ENCODE measurements at places on chromosomes 16 and 17.
A peak's percentile ranks its signal among the peaks of the same experiment; 100 is the strongest.

DNA sequence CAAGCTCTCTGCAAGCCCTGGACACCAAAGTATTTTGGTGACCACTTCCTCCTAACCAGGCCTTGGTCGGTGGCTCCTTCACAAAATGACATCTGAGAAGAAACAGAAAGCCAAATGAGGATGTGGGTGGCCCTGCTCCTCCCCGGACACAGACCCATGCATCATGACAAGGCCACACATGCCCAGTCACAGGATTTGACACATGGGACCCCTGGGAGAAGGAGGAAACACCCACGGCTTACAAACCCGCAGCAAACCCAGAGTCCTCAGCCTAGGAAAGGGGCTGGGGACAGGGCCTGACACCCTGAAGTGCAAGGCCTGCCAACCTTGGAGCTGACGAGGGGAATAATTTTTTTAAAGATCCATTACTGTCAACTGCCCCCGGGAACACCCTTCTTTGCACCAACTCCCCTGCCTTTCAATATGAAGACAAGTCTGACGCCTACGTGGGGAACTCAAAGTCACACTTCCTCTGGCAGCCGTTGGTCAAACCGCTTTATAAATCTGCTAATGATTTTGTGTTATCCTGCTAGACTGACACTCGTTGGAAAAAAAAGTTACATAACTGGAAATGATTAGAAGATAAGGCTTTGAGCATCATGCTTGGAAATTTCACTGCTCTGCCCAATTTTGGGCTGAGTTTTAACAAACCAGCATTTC is 41.3 kb downstream of the GAS7 start:
- DNase-seq: no peak

DNA sequence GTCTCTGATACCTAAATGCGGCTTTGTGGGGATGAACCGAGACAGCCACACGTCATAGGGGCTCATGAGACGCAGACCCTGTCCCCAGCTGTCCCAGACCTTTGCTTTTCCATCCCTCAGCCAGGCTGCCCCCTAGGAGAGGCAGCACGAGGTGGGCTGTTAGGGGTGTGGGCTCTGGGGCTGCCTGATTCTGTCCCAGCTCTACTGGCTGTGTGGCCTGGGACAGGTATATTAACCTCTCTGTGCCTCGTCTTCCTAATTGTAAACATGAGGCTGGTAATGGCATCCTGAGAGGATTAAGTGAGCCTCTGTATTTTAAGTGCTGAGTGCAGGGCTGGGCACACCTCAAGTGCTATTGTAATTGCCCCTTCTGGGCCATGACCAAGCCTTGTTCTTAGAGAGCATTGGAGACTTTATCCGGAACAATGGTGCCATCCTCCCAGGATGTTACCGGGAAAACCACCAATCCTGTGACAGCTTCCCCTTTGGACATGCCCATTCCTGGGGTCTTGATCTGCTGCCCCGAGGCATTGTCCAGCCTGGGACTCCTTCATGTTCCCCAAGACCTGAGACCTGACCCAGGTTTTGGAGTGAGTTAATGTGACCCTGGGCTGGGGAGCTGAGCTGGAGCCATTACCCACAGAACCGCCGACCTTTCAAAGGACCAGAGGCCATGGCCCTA is 5.1 kb downstream of the ADGRG1 start:
- no peak for DNase-seq

DNA sequence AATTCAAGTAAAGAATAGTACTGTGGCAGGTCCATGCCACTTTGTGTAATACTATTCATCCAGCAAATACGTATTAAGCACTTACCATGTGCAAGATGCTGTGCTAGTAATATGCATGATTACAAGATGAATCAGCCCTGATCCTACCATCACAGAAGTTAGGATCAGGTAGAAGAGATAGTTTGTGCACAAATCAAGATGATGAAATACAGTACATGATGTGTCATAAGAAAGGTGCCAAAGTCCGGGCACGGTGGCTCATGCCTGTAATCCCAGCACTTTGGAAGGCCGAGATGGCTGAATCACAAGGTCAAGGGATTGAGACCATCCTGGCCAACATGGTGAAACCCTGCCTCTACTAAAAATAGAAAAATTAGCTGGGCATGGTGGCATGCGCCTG is 10.9 kb downstream of the COG4 start:
- DNase-seq: peak; percentile 83

- DNase-seq: no peak
Observed at GRCh38 chr16:813204-813915, 12.8 kb upstream of the GNG13 start.

GRCh38 chr17:27345141-27345904 is 51.4 kb downstream of the WSB1 start:
- peak; percentile 94 for DNase-seq

DNA sequence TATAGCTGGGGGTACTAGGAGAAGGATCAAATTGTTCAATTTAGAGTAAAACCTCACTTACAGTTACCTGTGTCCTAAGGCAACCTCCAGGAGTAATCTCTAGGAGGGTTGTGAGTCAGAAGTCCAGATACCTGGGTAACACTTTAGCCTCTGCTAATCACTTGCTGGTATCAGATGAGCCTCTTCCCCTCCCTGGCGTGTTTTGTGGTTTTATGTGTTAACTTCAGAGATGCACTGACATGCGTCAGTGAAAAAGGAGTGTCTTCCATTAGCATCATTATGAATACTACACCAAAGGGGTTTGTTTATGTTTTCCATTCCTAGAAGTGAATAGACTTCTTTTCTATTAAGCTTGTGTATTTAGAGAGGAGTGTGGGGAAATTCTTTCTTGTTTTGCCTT is 208.2 kb downstream of the FTO start:
- peak; percentile 83 for DNase-seq

- peak; percentile 92 for DNase-seq
Observed at GRCh38 chr17:38926293-38927070, 1.1 kb downstream of the LASP1NB start.

- peak; percentile 67 for DNase-seq
Observed at GRCh38 chr16:3458852-3459361, 15.4 kb downstream of the NAA60 start.

DNA sequence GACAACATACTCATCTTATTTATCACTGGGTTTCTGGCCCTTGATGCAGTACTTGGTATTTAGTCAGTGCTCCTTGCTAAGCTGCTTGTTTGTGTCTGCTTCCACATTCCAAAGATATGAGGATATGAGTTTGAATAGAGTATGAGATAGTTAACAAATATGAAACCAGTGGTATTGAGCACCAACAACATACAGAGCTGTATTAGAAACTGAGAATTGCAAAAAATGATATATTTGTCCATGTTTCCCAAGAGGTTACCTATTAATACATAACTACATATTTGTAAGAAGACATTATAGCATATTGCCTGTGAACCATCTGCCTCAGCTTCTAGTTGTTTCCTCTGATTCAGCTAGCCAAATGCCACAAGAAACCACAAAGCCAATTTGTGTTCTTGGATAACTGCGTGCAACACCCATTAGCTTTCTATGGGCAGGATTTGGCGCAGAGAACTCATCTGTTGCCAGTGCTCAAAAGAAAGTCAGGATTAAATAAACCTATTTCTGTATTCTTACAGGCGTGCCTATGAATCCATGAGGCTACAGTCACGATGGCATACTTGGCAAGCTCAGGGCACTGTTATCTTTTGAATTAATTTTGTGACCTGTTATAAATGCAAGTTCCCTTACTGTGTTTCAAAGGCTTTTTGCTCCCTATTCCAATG is 194.4 kb downstream of the MAP2K6 start:
- DNase-seq: peak; percentile 97

GRCh38 chr16:29641561-29641960 is 21.5 kb upstream of the SPN start:
- DNase-seq: no peak

DNA sequence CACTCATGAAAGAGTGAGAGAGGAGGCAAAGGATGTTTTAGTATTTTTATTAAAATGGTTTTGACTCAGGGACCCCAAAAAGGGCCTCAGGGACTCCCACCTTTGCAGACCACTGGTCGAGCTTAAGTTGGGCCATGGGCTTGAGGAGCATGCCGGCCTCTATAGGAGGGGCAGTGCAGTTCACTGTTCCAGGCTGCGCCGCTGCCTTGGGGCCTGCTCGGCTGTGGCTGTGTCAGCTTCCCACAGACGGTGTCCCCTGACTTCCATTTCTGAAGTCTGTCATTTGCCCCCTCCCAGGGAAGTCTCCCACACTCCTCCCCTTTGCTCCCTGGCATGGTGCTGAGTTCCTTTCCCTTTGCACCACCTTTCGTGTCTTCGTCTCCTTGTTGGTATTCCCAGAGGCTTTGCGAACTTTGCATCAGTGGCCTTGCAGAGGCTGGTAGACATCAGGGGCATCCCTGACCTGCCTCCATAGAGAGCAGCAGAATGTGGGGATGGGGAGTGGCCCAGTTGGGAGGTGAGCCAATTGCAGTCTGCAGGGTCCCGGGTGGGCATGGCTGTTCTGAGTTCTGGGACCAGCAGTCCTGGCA is 17.1 kb downstream of the MPRIP start:
- no peak for DNase-seq

GRCh38 chr17:55416470-55417052 is 5.1 kb downstream of the MMD start:
- DNase-seq: peak; percentile 97

- DNase-seq: no peak
Observed at GRCh38 chr17:2481760-2482159, 29.9 kb downstream of the METTL16 start.

GRCh38 chr17:3635474-3636153 is 436 bp downstream of the SHPK start:
- DNase-seq: no peak

DNA sequence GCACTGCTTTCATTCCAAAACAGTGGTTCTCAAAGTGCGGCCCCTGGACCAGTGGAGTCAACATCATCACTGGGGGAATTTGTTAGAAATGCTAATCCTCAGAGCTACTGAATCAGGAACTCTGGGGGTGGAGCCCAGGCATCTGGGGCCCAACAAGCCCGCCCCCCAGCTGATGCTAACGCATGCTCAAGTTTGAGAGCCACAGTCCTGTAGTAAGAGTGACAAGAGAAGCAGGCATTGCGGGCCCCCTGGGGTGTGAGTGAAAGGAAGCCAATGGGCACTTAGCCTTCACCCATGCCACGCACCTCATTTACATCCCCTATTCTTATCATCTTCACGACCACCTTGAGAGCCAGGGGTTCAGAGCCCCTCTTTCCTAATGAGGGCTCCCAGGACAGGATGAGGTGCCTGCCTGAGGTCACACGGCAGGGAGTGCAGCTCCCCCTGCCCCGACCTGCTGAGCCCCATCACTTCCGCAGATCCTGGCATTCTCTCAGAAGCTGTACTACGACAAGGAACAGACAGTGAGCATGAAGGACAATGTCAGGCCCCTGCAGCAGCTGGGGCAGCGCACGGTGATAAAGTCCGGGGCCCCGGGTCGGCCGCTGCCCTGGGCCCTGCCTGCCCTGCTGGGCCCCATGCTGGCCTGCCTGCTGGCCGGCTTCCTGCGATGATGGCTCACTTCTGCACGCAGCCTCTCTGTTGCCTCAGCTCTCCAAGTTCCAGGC is 9.1 kb downstream of the CA4 start:
- peak; percentile 21 for DNase-seq

GRCh38 chr17:72516772-72517399 is 396.1 kb downstream of the SOX9 start:
- DNase-seq: peak; percentile 55

DNA sequence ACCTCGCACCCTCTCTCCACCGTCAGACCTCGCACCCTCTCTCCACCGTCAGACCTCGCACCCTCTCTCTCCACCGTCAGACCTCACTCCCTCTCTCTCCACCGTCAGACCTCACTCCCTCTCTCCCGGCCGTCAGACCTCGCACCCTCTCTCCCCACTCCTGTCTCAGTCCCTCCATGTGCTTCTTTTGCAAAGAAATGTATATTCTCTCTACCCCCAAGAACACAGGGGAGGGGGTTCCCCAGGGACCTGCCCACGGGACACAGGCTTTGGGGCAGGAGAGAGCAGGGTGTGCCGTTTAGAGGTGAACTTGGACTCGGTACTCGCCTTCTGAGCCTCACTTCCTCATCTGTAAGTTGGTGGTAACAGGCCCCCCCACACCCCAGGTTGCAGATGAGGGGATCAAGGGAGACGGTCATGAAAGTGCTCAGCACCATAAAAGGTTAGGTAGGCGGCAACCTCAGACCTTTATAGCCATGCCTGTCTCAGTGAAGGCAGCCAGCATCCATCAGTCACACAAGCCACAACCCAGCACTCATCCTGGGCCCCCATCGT is 63.7 kb downstream of the RPH3AL start:
- no peak for DNase-seq
